GM23338 (cell line): ENCODE measurements at places on chromosomes 1 and 21. TPM values are rescaled to one million over a fixed set of nuclear protein-coding genes. Genes with fewer than 3 reads are reported as not detected.
A peak's percentile ranks its signal among the peaks of the same experiment; 100 is the strongest.

GPR161 gene
- 11.6 and 13.6 TPM in 2 replicates for total RNA-seq

DNA sequence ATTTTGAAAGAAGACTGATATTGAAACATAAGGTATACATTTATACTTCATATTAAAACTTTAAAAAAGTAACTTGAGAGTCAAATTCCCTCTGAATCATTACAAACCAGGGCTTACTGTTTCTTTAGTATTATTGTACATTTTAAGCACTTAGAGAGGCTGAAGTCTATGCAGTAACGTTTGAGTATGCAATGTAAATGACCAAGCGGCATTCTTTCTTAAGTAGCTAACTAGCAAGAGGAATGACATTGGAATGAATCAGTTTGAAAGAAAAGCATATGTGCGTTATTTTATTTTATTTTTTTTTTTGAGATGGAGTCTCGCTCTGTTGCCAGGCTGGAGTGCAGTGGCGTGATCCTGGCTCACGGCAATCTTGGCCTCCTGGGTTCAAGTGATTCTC is 24.3 kb downstream of the WNT2B start:
- no peaks in the 10 kb centered on the region for H3K4me1 ChIP-seq
- DNase-seq: peak; percentile 19
- no peak overlapping the region for H3K27ac ChIP-seq

- no peak overlapping the region for H3K27ac ChIP-seq
- no peak for DNase-seq
These were observed 575 bp downstream of the RRAGC start for GRCh38 chr1:38858833-38859560.

GRCh38 chr1:33119050-33119449 is 38.1 kb downstream of the AZIN2 start:
- H3K27me3 ChIP-seq: peaks cover 10% of the 10 kb centered on the region; the same call in 1 of the 2 replicates
- no peak for DNase-seq
- H3K4me3 ChIP-seq: no peak overlapping the region
- H3K4me1 ChIP-seq: no peaks in the 10 kb centered on the region
- H3K27ac ChIP-seq: no peak overlapping the region
- no peaks in the 10 kb centered on the region for H3K36me3 ChIP-seq

GRCh38 chr1:208728815-208729214 is 484.6 kb upstream of the PLXNA2 start:
- H3K4me3 ChIP-seq: no peak overlapping the region
- H3K27me3 ChIP-seq: no peaks in the 10 kb centered on the region
- H3K36me3 ChIP-seq: no peaks in the 10 kb centered on the region
- peaks cover 6% of the 10 kb centered on the region; the same call in 1 of the 2 replicates for H3K4me1 ChIP-seq
- no peak overlapping the region for H3K27ac ChIP-seq
- no peak for DNase-seq

DNA sequence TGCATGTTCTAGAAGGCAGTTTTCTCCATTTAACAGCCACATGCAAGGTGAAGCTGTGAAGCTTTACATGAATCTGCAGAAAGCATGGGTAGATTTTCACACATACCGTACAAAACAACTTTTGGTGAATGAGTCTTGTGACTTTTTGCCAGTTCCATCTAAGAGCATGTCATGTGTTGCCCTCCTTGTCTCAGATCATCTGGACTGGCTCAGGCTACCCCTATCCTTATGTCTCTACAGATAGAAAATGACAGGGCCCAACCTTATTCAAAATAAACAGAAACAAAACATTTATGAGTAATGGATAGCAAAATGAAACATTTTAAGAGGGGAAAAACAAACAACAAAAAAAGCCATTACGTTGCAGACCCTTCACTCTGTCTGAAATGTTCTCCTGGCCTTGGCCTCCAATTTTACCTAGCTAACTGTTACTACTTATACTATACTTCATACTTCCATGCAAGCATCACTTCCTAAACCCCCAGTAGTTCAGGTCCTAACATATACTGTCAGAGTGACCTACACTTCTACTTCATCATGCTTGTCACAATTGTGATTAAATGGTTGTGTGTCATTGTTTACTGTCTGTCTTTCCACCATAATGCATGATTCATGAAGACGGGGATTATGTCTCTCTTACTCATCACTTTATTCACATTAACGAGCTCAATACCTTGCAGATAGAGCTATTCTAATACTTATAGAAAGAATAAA is 39.0 kb downstream of the LRRC8C start:
- H3K36me3 ChIP-seq: no peaks in the 10 kb centered on the region
- H3K4me1 ChIP-seq: no peaks in the 10 kb centered on the region
- no peak overlapping the region for H3K27ac ChIP-seq
